Retinal pigment epithelial cell (primary cell): ENCODE measurements at places on chromosomes 11 and 22.

DNA sequence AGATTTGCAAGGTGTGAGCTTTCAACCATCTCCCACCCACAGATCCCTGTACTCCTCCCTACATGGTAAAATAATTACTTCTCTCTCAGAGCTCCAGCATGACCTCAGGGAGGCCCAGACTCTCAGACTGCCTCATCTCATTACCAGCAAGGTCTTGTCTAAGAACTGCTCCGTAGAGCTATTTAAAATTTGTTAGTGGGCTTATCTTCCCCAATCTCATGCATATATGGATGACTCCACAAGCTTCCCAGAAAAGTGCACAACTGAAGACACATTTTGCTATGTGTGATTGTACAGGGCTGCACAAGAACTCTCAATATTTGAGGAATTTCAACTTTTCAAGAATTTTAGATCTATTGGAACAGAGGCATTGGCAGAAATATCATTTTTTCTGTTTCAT is 230.3 kb downstream of the CSNK2A3 start:
- DNase-seq = no peak

GRCh38 chr11:35126000-35126878 is 12.7 kb upstream of the CD44 start:
- DNase-seq = no peak

DNA sequence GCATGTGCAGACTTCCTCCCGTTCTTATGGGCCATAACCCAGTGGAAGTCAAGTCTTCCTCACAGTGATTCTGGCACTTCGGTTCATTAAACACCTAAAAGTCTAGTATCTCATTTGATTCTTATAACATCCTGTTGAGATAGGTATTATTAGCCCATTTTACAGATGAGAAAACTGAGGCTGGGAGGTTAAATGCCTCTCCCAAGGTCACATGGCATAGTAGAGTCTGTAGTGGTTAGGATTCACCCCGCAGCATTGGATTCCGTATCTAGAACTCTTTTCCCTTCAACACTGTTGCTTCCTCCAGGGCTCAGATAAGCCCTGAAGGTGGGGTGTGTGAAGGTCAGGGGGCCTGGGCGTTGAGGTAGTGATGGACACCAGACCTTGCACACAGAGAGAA is 3.4 kb downstream of the GPHA2 start:
- no peak for DNase-seq

DNA sequence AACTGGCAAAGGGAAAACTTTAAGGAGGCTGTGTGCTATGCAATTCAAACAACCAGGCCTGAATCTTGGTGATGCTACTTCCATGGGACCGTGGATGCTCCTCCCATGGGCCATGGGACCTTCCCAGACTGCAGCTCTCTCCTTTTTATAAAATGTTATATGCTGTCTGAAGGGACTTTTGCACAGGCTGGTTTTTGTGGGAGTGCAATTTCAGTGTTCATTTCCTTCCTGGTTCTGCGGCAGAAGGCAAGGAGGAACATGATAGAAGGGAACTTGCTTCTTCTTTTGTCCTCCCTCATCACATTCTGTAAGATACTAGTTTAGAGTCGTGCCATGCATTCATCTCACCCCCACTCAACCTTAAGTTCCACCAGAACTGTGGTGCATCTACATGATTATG is 68.9 kb downstream of the C11orf58 start:
- DNase-seq = no peak

DNA sequence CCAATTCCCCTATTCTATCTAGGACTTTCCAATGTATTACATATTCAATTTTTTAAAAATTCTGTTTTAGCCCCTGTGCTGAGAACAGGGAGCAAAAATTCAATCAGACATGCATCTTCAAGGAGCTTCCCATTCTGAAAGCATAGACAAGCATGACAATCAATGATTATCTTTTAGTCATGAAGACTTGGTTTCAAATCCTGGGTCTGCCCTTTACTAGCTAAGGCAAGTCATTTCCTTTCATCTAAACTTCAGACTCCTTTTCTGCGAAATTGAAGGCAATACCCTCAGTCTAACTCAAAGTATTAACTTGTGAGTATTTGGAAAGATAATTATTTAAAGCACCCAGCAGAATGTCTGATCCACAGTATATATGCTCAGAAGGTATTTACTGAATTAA is 24.1 kb downstream of the PAK1 start:
- DNase-seq = no peak

DNA sequence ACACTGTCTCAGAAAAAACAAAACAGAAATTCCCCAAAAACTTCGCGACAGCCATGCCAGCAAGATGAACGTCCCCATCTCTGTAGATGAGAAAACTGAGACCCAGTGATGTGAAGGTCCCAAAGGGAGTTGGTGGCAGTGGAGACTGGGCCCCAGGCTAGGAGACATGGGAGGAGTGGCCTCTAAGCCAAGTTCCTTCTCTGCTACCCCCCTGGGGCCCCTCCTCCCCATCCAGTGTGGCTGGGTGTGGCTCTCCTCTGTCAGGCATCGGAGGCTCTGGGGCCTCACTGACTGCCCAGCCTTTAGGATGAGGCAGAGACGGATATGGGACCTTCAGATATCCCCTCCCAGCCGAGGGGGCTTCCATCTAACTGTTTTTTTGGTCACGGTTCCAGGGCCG is 9.8 kb downstream of the RELT start:
- DNase-seq = no peak
